ENCODE measurements at places on chromosomes 1 and 21.
A peak's percentile ranks its signal among the peaks of the same experiment; 100 is the strongest.

DNA sequence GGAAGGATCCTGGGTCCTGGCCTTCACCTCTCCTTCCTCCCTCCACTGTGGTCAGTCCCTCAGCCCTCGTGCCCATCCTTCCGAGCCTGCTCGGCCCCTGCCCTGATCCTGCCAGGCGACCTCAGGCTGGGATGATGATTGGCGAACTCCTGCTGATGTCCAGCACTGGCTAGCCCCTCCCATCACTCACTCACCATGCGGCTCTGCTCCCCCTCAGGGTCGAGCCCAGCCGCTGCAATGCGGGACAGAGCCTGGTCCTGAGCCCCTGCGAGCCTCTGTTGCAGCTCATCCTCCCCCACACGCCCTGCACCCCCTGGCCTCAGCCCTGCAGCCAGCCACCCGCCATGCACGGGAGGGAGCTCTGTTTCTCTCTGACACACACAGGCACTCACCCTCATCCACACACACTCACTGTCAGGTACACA is 100.2 kb downstream of the DMRTB1 start:
- DNase-seq = peak; percentile 63

DNA sequence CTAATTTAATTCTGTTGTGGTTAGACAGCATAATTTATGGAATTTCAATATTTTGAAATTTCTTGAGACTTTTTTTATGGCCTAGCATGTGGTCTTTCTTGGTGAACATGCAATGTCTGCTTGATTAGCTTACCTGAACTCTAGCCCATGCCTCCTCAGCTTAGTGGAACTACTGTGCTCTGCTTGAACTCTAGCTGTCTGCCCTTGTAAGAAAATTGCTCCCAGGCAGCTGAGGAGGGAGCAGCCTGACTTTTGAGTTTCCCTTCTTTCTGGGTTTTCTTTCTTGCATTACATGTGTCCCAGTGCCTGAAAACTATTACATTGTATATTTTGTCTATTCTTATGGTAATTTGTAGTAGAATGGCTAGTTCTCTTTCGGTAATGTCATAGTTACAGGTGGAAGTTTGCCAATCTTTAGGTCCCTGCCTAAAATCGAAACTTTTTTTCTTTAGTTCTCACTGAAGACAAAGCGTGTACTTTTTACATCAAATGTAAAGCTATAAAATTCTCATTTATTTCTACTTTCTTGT is 105.3 kb downstream of the MAST2 start:
- no peak for DNase-seq

DNA sequence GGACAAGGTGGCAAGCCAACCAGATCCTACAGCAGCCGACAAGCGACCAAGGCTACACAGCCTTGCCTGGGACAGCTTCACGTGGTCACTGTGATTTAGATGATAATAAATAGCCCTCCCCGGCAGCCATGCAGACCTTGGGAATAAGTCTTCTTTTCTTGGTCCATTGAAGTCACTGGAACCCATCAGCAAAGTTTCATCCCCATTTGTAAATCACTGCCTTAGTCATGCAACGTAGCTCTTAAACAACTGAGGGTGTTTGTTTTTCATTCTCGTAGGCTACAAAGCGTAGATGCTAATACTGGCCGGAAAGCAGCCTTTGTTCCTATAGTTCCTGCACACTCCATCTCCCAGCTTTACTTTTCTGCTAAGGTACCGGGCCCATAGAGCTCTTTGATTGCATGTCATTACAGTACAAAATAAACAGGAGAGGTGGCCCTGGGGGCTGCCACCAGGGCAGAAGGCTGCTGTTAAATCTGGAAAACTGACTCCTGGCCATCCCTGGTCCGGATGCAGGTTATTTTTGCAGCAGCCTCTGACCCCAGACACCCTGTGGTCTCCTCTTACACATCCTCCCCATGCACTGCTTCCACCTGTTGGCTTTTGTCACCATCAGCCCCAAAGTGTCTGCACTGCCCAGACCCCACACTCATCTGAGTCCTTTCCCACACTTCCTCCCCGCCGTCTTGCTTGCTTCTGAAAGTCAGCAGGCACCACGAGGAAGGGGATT is 105.5 kb downstream of the TOMM20 start:
- no peak for DNase-seq

GRCh38 chr21:38402795-38403194 is 95.5 kb downstream of the ERG start:
- no peak for DNase-seq

Measured in iPS-NIHi11 (cell line).